ENCODE measurements at places on chromosomes 7 and 10.

- DNase-seq, result no peak
Measured at GRCh38 chr10:52334595-52334994, 20.5 kb downstream of the DKK1 start.

DNA sequence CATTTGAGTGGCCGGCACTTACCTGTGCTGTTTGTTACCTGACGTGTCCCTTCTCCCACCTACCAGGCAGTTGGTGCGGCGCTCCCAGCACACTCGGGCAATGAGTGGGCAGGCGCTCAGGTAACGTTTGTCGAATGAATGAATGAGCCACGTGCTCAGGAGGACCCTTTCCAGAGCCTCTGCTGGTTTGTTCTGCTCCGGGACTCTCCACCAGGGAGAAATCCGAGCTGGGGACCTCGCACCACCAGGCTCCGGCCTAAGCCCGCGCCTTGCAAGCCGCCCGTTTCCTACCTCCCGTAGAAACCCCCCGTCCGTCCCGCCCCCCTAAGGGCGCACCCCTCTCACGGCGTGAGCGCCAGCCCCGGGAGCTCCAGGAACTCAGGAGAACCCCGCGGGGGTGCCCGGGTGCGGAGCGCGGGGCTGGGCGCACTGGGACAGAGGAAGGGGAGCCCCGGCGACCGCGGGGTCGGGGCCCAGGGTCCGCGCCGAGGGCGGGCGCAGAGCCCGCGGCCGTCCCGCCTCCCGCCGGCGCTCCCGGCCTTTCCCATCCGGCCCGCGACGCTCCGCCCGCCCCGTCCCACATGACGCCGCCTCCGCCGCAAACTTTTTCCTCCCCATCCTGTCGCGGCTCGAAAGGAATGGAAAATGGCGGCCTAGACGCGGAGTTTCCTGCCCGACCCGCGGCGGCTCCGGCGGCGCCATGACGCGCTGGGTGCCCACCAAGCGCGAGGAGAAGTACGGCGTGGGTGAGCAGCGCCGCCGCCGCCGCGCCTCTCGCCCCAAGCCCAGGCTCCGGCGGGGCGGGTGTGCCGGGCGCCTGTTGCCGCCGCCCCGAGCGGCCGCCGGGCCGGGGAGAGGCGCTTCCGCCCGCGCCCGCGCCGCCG is at the start of gene DOCK1:
TSS of gene DOCK1 (plus strand) at position 611 of the 884 bp plus-strand sequence. CDS start at position 701, 90 bp downstream.
- no peak for DNase-seq

DNA sequence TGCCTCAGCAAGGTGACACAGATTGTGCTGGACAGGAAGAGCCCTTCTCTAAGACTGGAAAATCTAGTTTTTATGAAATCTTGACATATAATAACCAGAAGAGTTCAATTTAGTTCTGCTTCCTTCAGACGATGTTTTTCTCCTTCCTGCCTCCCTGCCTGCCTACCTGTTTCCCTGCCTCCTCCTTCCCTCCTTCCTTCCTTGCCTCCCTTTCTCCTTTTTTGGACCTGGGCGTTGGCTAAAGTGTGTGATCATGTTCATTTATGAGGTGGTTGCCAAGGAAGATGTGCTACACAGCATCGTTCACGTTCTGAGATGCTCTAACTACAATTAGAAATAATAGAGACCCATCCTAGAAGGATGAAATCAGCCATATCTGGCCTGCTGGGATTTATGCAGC is 224.6 kb downstream of the PHTF2 start:
- no peak for DNase-seq

- DNase-seq, result no peak
Measured at GRCh38 chr7:119996634-119997033, 276.3 kb upstream of the KCND2 start.

GRCh38 chr7:154686305-154686704 is 316.6 kb downstream of the PAXIP1 start:
- DNase-seq, result no peak

- DNase-seq, result no peak
Measured at GRCh38 chr7:68722044-68722443, 876.2 kb upstream of the AUTS2 start.

GRCh38 chr7:103487419-103487818 is 41.4 kb upstream of the SLC26A5 start:
- DNase-seq, result no peak

GRCh38 chr10:76242956-76243355 is 811.5 kb downstream of the LRMDA start:
- no peak for DNase-seq

GRCh38 chr10:10351451-10351850 is 666.2 kb upstream of the CELF2 start:
- no peak for DNase-seq

- no peak for DNase-seq
Measured at GRCh38 chr10:130350996-130351395, 214.8 kb downstream of the GLRX3 start.

DNA sequence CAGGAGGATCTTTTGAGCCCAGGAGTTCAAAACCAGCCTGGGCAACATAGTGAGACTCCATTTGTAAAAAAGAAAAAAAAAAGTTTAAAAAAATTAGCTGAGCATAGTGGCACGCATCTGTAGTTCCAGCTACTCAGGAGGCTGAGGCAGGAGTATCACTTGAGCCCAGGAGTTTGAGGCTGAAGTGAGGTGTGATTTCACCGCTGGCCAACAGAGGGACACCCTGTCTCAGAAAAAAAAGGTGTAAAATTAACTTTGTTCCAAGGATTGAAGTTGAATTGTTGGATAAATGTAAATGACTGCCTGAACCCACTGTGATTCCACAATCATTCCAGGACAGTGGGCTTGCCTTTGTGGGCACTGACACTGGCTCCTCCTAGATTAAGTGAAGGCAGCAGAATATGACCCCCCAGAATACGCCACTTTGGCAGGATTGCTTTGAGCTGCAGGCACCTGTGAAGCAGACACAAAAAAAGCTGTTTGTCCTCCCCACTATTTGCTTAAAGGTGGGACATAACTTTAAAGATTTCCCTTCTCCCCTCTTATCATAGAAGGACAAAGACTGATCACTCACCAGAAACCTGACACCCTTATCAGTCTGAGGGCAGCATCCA is 57.2 kb upstream of the FOXI2 start:
- DNase-seq, result no peak

GRCh38 chr10:128873411-128874054 is 593.5 kb upstream of the MGMT start:
- DNase-seq, result no peak

DNA sequence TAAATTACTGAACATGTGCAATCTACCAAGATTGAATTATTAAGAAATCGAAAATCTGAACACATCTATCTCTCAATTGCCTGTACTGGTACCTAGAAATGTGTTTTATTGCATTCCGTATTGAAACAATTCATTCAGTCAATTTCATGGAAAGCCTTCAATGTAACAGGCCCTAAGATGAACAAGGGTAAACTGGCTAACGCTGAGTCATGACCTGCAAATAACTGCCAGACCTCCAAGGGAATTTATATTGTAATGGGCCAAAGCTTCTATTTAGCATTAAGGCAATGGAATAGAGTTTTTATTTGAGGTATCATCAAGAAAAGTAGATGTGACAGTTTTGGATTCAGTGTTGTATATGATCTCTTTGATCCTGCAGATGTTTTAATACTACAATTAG is 49.9 kb upstream of the CD36 start:
- DNase-seq, result no peak

DNA sequence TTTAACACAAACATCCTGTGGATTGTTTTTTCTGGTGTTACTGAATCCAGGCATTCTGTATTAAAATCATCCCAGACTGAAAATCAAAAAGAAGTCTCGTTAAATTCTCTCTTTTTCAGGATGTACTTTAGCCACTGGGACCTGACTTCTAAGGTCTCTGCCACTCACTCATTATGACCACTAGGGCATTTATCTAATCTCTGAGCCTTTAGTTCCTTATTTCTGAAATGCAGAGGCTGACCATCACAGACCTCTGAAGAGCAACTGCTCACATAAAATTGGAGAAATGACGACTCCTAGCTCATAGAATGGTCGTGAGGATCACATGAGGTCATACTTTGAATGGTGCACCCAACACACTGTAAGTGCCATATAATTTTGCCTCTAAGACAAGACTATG is 63.2 kb downstream of the KCNMA1 start:
- no peak for DNase-seq

- DNase-seq, result no peak
Measured at GRCh38 chr10:49050366-49050765, 65.0 kb downstream of the VSTM4 start.

GRCh38 chr7:38178695-38179344 is 775 bp downstream of the STARD3NL start:
- DNase-seq, result peak; percentile 49
